ENCODE measurements at places on chromosomes 3 and 15.

DNA sequence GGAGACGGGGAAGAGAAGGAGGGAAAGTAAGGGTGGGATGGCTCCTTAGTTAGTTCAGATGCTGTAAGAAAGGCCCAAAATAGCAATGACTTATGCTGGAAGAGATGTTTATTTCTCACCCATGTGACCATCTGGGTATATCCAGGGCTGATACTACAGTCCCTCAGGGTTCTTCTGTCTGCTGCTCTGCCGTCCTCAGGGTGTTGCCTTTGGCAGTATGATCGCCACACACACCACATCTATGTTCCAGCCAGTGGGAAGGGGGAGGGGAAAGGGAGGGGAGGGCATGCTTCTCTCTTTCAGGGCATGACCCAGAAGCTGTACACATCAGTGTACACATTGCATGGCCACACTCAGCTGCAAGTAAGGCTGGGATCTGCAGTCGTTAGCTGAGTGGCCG is 10.2 kb downstream of the CD276 start:
- no peak for DNase-seq

DNA sequence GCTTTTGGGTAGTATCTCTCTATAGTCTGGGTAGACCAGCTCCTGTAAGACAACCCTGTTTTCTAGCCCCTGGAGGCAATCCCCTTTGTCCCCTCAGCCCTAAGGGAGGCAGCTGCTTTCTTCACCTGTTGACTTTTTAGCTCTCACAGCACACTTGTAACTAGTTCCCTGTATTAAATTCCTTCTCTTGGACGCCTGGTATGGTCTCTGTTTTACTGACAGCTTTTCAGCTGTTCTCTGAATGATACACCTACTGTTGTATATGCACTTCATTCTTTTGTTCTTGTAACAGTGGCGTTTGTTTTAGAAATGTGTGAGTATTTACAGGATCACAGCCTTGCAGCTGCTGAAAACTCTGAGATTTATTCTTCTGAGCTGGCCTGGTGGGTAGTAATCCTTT is 413.0 kb upstream of the RBMS3 start:
- no peak for DNase-seq

DNA sequence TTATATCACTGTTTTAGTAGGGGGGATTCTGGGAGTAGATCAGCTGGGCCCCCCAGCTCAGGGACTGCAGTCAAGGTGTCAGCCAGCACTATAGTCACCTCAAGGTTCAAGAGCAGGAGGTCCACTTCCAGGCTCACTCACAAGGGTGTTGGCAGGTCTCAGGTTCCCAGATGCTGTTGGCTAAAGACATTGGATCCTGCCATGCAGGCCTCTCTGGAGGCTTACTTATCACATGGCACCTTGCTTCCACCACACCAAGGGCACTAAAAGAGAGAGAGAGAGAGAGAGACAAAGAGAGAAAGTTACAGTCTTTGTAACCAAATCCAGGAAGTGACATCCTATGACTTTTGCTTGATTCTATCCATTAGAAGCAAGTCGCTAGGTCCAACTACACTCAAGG is 7.5 kb upstream of the PPP1R14D start:
- DNase-seq, result no peak

DNA sequence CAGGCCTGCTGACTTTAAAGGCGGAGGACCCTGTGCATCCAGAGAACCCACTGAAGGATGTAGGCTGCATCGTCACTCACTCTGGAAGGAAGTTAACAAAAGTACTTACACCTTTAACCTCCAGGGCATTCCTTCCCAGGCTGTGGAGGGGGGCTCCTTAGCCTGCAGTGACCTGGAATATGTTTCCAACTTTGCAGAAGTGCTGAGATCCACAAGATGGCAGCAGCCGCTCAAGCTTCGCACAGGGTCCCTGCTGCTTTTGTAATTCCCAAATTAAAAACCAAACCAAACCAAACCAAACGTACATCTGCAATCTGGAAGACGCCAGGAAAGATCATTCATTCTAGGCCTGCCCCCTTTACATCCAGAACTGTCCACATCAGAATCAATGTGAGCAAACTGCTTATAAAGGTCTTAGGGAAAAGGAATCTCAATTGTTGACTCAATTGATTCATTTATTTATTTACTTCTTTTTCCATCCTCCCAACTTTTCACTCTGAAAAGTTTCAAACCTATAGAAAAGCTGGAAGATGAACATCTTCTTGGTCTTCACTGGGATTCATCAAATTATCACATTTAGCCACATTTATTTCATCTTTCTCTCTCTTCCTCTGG is 70.5 kb upstream of the KLHL25 start:
- no peak for DNase-seq

GRCh38 chr3:106823701-106824100 is 553.5 kb upstream of the CCDC54 start:
- no peak for DNase-seq

DNA sequence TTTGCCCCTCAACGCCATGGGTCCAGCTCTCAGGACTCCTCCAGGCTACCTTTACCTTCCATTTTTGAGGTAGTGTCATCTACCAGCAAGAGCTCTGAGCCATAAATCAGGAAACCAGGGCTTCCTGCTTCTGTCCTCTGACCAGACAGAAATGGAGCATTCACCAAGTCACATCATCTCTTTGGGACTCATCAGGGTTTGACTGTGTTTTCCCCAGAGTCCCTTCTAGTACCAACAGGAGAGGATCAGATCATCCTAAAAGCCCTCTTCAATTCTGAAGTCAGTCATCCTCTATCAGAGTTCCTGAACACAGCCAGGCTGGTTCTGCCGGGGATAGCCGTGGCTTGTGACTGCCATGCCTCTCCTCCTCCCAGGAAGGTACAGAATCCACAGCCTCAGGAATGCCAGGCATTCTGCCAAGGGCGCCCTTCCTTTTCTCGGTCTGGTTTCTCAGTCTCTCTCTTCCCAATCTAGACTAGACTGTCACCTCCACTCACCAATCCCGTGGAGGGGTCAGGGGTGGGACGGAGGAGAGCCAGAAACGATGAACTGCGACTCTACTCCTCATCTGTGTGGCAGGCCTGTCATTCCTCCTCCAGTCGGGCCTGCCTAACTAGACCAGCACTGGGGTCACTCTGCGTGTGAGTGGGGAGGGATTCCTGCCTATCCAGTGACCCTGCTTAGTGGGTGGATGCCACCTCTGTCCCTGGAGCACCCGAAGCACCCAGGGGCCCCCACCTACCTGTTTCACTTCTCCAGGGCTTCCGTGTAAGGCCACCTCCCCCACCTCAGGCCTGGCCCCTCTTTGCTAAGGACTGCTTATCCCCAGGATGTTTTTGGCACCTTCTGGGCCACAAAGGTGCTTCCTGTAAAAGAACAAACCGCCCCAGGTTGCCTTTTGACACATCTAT is 30.9 kb downstream of the CCNL1 start:
- DNase-seq, result no peak

DNA sequence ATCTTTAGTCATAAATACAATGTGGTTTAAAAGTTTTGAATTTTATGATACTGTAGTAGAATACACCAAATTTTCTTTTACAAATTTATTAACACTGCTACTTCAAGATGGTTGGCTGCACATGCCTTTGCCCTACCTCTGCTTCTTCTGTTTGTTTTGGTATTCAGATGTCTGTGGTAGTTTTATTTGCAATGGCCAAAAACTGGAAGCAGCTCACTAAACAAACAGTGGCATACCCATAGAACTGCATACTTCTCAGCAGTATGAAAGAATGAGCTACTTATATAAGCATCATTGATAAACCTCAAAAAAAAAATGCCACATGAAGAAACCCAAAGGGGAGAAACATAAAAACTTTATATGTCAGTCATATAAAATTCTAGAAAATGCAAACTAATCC is 19.5 kb downstream of the ARIH2 start:
- DNase-seq, result no peak

GRCh38 chr3:13221491-13222061 is 148.3 kb upstream of the IQSEC1 start:
- DNase-seq, result no peak

DNA sequence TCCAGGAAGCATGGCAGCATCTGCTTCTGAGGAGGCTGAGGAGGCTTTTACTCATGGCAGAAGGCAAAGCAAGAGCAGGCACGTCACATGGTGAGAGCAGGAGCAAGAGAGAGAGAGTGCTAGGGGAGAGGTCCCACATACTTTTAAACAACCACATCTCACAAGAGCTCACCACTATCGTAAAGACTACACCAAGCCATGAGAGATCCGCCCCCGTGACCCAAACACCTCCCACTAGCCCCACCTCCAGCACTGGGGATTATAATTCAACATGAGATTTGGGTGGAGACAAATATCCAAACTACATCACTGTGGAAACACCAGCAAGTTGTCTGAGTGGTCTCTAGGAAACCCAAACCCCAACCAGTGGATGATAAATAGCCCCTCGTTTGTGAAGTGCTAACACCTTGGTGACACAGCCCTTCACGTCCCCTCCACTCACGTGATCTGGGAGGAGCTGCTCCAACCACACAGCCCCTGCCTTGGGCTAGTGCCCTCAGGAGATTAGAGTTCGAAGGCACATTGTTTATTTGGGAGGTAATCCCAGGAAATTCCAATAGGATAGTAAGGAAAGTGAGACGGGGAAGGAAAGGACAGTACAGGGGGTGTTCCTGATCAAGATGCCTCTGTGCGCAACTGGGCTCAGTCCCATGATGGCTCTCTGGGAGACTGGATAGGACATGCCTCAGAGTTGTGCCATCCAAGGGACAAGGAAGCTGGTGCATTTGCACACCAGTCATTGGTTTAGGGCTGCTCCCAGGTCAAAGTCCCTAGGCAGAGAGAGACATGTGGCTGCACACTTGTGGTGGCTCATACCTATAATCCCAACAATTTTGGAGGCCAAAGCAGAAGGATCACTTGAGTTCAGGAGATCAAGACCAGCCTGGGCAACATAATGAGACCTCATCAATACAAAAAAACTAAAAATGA is 80.6 kb upstream of the CTNNB1 start:
- no peak for DNase-seq

DNA sequence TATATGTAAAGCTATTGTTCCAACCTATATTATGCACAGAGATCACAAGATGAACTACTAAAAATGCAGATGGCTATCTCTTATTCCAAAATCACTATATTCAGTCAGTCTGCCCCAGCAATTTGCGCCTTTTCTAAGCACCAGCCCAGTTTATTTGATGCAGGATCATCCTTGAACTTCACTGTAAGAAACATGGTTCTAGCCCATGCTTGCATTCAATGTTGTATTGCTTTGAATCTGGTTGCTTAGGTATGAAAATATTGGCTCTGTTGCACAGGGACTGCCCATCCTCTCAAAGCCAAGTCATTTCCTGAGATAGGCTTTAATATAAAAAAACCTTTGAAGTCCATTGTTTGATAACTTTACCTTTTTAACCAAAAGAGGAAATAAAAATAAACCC is 170.5 kb upstream of the LRIG1 start:
- DNase-seq, result no peak

DNA sequence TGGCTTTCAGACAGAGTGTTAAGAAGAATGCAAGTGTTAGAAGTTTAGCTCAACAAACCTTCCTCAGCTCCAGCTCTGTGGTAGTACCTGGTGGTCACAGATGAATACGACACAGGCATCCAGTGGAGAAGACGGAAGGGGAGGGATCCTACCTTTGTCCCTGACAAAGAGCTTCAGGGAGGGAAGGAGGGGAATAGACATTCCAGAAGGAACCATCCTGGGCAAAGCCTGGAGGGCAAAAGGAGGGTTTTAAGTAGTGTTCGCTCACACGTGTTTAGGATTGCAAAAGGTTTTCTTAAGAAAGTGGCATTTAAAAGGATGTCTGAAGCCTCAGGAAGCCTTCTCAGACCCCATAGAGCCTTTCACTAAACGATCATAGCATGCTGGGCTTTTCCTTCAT is 2.8 kb downstream of the CHCHD4 start:
- no peak for DNase-seq

DNA sequence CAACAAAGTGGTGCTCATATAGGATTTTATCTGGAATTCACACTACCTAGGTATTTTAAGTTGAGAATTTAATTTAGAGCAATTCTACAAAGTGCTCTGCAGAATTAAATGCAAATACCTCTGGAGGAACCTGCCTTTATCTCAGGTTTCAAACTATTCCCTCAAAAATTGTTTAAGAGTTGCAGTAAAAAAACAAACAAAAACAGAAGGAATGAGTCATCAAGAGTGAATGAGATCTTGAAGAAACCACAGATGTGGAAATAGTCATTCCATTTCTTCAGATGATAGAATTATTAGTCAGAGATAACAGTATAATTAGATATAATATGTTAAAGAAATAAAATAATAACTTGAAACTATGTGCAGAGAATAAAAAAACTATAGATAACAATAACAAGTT is 80.8 kb upstream of the SCN5A start:
- DNase-seq, result no peak

DNA sequence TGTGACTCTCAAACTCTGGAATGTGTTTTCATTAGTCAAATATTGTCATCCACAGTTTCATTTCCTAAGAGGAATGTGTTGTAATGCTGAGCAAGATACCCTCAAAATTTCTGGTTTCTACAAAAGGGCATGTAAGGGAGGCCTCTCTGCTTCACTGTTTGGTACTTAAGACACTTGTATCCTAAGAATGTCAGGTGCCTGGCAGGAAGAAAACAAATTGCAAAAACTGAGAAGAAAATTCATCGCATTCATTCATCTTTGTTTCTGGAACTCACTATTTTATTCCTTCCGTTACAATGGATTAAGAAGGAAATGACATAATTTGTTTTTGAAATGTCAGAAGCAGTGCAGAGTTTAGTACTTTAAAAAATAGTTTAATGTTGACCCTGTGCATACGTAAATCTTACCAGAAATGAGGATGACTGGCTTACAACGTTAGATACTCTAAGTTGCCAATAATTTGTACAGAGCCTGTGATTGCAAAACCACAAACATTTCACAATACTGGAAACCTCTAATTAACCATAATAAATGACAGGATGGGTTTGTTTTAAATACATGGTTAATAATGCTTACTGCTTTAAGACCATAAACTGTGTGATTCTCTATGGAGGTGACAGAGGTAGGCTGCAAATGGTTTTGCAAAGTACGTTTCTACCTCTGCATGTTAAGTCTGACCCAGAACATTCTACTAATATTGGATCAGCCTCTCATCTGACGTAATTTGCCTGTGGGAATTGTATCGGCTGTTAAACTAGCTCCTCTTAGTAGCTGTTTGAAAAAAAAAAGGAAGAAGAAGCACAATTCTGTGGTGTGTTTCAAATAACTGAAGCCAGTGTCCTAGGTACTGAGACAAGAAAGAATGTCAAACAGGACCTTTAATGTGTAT is 477.8 kb downstream of the RBMS3 start:
- no peak for DNase-seq

- no peak for DNase-seq
Observed at GRCh38 chr15:83815506-83815905, 161.6 kb downstream of the ADAMTSL3 start.

DNA sequence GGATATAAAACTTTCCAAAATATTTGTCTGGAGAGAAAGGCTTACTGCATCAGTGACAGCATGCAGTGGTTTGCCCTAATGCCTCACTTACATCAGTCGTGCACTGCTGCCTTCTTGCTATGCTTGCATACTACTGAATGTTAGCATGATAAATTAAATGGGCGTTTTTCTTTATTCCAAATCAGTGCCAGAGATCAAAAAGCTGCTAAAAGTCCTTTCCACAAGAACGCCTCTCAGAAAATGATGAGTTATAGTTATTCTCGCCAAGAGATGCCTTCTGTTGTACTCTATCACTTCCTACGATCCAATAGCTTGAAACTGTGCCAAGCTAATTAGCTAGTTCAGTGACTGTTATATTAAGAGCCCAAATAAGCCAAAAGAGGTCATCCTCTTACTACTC is 345.8 kb upstream of the ROBO2 start:
- DNase-seq, result no peak

Data from T-helper 17 cell (primary cell).